Tibial nerve (tissue), 4 donors: ENCODE measurements at places on chromosomes 3 and 15. TPM values are rescaled to one million over a fixed set of nuclear protein-coding genes. Genes with fewer than 3 reads are reported as not detected.

GRCh38 chr15:41651373-41651772 lies 8.8 kb upstream of the MGA start:
- DNase-seq = no peak

DNA sequence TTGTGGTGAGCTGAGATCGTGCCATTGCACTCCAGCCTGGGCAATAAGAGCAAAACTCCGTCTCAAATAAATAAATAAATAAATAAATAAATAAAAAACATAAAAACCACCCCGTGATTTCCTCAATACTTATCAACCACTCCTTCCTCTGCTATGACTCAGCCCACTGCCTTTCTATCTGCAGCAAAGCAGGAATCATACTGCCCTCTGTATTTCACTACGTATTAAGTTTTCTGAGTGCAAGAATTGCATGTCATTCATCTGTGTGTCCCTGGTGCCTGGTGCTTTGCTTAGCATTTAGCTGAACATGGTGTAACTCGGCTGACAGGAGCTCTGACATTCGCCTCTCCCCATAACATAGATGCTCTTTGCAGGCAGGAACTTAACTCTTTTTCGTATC lies 7.1 kb downstream of the LSG1 start:
- no peak for DNase-seq

DNA sequence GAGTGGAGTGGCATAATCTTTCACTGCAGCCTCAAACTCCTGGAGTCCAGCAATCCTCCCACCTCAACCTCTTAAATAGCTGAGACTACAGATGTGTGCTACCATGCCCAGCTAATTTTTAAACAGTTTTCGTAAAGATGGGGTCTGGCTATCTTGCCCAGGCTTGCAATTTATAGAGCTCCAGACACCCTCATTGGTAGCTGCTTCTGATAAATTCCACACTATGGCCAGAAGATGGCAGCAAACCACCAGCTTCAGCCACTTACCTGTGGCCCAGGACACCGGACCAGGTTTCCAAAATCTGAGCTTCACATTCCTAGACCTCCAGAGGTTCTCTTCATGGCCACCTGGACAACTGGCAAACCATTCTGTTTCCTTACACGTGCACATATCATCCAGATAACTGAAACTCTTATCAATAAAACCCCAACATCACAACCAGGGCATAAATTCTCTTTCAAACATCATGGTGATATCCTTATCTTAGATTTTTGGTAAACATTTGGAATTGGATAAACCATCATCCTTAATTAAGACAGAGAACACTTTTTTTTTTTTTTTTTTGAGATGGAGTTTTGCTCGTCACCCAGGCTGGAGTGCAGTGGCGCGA lies 28.9 kb downstream of the FBXW12 start:
- DNase-seq = no peak

DNA sequence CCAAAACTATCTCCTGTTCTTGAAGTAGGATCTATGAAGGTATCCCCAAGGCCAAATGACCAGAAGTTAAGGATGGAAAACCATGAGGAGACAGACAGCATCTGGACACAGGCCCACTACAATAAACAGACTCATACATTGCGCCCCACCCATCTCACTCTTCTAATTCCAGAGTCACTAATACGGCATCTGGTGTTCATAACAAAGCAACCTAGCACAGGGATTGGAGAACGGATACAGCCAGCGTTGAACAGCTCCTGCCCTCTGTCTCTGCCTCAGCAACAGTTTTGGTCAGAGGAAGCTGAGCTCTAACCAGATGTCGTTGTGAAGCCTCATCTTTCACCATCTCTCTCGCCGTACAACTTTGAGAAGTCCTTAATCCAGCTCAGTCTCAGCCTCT lies 44.5 kb upstream of the CCDC80 start:
- no peak for DNase-seq

- peak; percentile 41 for DNase-seq
Observed at GRCh38 chr15:64911311-64912186, at the start of gene ANKDD1A. Gene ANKDD1A, plus strand, starts transcription at chr15:64911902. Its CDS starts 29 bp downstream, at chr15:64911931.

DNA sequence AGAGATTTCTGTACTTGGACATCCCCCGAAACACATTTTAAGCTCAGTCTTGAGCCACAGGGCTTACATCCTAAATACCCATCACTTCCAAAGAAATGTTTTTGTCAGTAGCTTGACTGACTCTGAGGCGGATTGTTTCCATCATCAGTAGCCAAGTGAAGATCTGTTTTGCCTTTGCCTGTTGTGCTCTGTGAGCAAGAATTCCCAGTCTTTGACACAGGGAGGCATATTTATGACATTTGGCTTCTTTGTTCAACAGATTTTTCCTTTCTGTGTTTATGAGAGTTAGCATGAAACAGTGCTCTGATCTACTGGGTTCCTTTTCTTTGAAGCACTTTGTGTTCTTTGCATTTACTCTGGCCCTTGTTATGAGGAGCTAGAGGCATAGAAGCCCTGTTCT lies 132.1 kb upstream of the CDIN1 start:
- DNase-seq = no peak

Gene MYZAP
- total RNA-seq = 2.3 TPM
